HAP-1 (cell line): ENCODE measurements at places on chromosomes 7 and 10.
A peak's percentile ranks its signal among the peaks of the same experiment; 100 is the strongest.

GRCh38 chr7:29356631-29357030 lies 162.1 kb downstream of the CHN2 start:
- DNase-seq, result no peak

- no peak for DNase-seq
These were observed 1010.7 kb upstream of the AUTS2 start for GRCh38 chr7:68587599-68587998.

DNA sequence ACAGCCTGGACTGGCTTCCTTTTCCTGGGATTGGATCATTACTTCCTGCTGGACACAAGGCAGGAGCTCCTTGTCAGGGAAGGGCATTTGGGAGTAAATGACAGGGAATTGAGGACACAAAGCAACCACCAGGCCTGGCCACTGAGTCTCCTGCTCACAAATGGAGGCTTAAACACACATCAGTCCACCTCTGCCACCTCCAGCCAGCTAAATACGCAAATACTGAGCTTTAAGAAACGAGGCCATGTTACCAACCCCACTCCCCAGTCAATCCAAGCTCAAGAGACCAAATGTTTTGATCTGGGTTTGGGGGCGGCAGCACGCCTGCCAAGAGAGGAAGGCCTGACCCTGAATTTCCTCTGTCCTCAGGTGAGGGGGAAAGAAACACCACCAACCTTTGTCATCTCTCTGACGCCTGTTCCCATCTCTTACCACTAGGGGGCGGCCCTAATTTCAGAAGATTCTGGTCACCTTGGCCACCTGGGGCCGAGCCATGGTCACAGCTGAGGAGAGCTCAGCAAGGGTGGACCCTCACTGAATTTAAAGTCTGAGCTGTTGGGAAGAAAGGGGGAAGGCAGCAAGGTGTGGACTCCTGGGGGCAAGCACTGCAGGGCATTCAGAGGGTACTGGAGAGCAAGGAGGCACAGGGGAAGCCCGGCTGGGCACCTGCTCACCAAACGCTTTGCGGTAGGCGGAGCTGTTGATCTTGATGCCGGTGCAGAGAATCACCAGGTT lies 16.5 kb downstream of the AIFM2 start:
- peak; percentile 30 for DNase-seq

DNA sequence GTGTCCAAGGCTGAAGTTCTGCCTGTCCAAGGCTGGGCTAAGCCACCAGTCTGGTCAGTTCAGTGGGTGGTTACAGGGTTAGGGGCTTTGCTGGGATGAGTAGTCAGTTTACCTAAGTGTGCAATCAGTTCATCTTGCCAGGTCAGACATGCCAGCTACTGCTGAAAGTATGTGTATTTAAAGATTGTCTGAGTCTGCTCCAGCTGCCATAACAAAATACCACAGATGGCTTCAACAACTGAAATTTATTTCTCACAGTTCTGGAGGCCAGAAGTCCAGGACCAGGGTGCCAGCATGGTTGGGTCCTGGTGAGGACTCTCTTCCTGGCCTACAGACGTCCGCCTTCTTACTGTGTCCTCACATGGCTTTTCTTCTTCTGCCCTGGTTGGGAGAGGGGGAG lies 52.4 kb upstream of the TNS3 start:
- DNase-seq, result no peak

- peak; percentile 70 for DNase-seq
These were observed 383 bp downstream of the MARVELD1 start for GRCh38 chr10:97713826-97714400.

DNA sequence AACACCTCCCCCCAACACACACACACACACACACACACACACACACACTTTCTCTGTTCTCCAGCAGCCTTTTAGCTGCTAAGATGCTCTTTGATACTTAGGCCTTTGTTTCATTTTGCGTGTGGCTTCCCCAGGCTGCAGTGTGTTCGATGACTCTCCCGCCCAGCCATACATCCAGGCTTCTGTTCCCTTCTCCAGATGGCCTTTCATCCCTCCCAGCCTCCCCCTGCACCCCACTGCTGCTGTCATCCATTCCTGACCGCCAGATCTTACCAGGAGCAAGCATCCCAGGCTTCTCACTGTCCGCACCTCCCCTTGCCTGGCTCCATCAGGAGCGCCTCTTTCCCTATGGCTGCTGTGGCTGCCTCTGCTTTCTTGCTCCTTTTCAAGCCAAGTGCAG lies 77.8 kb upstream of the PPIF start:
- DNase-seq, result no peak

DNA sequence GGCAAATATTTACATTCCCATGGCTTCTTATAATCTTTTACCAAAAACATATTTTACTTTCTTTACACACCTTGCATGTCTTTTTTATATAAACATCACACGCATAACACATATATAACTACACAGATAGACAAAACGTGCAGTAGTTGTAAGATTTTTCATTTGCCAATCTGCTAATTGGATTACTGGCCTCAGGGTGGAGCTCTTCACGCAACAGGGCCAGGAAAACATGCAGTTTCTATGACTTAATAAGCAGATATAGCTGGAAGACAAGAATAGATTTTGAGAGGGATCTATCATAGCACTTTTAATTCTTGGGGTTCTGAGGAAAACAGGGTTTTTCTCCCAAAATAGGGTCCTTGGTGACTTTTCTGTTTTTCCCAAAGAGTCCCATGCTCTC lies 12.7 kb downstream of the ACADSB start:
- DNase-seq, result peak; percentile 23

- no peak for DNase-seq
These were observed 126.6 kb downstream of the TMEM178B start for GRCh38 chr7:141200191-141201108.

- no peak for DNase-seq
These were observed 9.0 kb downstream of the OAT start for GRCh38 chr10:124409696-124410095.

DNA sequence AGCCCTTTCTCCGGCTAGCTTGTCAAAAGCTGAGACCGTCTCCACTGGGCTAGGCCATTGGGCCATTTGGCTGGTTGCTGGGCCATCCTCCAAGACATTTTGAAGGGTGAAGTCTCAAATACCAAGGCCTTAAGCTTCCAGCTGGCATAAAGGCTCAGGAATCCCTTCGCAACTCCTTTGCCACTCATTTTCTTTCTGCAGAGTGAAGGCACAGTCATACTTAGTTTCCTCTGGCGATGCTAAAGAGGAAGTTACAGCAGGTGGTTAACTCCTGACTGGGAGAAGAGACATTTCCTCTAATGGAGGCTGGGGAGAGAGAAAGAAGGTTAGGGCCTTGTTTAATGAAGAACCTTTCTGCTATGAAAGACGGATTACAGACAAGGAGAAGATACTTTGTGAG lies 4.8 kb upstream of the REPIN1 start:
- DNase-seq, result no peak
